ENCODE measurements at places on chromosomes 16 and 17.
A peak's percentile ranks its signal among the peaks of the same experiment; 100 is the strongest.

DNA sequence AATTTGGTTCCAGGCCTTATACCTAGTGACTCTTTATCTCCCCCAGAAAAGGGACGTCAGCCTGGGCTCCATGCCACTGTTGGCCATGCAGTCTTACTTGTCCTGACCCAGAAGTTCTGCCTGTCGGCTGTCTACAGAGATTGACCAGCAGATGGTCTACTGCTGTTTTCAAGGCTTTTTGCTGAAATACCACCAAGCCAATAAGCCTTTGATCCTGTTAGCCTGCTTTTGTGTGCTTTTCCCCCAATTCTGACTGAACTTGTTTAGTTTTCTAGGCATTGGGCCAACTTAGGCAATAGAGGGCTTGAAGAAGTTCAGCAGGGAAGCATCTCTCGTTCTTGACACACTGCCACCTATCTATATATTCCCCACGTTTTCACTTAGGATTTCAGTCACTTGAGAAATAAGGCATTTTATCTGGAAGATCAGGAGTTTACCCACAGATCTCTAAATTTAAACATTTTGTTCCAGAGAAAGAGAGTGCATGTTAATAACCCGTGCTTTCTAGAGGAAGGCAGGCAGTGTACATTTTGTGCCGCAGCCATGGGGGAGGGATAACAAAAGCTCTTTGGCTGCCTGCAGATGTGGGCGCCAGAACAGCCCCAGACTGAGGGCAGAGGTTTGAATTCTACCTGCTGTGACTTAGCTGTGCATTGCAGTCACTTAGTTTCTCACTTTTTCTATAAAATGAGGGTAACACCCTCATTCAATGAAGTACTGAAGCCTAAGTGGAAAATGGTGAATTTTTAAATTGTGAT is 12.3 kb upstream of the CARMIL2 start:
- DNase-seq, result no peak

DNA sequence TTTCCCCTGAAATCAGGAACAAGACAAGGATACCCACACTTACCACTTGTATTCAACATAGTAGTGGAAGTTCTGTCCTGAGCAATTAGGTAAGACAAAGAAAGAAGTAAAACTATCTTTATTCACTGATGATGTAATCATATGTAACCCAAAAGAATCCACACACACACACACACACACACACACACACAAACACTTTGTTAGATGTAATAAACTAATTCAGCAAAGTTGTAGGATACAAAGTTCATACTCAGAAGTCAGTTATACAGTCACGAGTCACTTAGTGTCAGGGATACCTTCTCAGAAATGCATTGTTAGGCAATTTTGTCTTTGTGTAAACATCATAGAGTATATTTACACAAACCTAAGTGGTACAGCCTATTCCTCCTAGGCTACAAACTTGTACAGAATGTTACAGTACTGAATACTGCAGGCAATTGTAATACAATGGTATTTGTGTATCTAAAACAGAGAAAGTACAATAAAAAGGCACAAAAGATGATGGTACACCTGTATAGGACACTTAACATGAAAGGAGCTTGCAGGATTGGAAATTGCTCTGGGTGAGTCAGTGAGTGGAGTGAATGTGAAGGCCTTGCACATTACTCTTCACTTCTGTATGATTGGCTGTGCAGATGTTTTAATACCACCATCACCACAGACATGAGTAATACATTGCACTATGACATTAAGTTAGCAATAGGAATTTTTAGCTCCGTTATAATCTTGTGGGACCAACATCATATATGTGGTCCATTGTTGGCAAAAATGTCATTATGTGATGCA is 370.1 kb downstream of the ZFHX3 start:
- DNase-seq, result no peak

- peak; percentile 16 for DNase-seq
Observed at GRCh38 chr17:43171586-43172487, 823 bp downstream of the NBR1 start.

DNA sequence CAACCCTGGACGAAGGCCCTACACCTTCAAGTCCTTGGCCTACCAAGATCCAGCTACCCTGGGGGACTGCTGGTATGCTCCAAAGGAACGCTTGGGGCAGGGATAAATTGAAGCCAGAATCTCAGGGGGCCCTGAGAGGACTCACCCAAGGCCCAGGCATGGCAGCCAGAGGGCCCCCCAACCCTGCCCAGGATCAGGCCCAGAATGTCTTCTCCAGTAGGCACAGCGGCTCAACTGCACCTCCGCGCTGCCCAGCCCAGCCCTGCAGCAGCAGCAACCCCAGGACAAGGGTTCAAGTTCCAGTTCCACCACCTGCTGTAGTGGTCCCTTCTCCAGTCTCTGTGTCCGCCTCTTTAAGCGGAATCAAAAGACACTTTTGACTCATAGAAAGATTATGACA is 2.2 kb downstream of the TFAP4 start:
- DNase-seq, result no peak

DNA sequence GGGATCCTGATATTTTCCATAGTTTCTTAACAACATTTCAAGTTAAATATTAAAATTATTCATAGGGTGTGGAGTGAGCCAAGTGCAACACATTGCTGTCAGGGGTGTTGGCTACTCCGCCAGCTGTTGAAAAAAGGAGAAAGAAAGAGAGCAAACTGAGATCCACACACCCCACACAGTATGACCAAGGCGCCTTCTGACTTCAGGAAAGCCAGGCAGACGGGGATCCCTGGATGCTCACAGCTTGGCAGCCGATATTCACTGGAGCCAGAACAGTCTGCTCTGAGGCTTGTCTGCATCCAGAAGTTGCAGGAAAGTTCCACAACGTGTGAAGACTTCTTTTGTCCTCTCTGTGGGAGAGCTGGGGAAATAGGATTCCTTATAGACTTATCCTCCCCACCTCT is 9.3 kb downstream of the CHD9NB start:
- DNase-seq, result no peak

DNA sequence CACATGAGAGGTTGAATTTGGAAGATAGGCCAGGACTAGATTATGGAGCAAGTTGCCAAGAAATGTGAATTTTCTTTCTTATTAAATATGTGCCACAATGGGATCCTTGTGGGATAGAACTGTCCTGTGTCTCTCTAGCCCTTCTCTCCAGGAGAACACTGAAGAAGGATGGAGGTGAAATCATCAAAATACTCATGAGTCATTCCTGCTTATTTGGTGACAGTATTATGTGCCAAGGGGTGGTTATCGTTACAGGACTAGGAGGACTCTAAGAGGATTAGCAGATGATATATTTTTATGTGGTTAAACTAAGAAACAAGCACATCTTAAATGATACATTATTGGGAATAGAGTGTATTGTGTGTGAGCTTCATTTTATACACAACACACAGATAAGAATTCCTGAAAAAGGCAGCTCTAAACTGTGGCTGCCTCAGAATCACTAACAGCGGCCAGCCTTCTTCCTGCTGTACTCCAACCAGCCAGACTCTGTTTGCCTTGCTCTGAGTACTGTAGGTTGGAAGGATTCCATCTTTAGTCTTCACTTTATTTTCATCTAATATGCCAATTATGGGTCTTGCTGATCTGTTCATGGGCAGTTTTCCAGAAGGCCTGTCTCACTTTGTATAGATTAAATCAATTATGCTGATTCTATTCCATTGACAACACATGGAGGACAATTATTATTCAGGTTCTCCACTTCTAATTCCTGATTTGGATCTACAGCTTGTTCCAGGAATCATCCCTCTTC is 325.8 kb downstream of the ABCC12 start:
- DNase-seq, result no peak

GRCh38 chr16:55248058-55248457 is 75.9 kb upstream of the IRX6 start:
- DNase-seq, result no peak

DNA sequence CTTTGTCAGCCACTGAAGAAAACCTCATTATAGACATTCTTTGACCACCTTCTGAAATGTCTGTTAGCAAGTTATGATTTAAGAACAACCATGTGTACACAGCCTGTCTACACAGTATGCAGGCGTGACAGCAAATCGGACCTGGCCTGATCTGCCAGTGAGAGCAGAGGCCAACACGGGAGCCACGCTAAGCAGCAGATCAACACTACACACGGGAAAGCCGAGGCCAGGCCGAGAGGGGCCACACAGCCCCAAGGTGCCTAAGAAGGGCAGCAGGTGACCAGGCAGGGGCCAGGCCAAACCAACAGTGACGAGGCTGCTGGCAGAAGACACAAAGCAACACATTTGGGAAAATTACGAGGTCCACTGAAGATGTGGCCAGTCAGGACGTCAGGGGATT is 16.3 kb upstream of the FAAP100 start:
- DNase-seq, result no peak

GRCh38 chr16:53852678-53853077 is 148.7 kb downstream of the FTO start:
- no peak for DNase-seq

GRCh38 chr17:82248815-82249674 is 20.2 kb downstream of the SLC16A3 start:
- DNase-seq, result no peak

DNA sequence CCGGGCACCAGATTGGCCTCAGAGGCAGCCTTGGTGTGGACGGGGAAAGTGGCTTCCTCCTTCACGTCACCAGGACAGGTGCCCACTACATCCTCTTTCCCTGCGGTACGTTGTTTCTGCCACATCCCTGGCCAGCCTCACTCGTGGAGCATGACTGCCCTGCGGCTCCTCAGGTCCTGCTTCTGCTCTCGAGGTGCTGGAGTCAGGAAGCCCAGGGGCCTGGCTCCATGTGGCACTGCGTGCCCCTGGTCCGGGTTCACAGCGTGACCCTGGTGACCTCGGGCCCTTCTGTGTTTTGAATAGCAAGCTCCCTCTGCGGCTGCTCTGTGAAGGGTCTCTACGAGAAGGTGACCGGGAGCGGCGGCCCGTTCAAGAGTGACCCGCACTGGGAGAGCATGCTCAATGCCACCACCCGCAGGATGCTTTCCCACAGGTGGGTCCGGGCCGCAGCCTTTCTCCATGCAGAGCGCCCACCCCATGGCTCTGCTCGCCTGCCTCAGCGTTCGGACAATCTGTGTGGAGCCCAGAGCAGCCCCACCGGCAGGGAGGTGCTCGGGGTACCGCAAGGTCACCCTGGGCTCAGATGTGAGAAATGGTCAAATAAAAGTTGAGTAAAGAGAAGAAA is 13.5 kb downstream of the RGS11 start:
- no peak for DNase-seq

DNA sequence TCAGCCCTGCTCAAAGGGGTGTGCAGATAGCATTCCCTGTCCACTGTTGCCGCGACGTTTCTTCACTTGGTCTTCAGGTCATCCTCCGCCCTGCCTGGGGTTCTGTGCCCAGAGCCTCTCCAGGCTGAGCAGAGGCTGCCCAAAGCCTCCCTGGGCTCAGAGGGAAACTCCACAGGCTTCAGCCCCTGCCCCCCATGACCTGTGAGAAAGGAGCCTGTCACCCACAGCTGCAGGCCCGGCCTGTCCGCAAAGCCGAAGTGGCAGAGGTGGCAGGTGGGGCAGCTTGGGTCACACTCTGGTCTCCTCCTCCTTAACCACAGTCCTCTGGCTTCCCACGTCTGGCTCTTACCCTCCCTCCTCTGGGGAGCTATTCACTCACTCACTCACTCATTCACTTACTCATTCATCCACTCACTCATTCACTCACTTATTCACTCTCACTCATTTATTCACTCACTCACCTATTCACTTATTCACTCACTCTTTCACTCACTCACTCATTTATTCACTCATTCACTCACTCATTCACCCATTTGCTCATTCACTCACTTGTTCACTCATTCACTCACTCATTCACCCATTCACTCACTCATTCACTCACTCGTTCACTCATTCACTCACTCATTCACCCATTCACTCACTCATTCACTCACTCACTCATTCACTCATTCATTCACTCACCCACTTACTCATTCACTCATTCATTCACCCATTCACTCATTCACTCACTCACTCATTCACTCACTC is 7.1 kb upstream of the CPSF4L start:
- DNase-seq, result no peak

DNA sequence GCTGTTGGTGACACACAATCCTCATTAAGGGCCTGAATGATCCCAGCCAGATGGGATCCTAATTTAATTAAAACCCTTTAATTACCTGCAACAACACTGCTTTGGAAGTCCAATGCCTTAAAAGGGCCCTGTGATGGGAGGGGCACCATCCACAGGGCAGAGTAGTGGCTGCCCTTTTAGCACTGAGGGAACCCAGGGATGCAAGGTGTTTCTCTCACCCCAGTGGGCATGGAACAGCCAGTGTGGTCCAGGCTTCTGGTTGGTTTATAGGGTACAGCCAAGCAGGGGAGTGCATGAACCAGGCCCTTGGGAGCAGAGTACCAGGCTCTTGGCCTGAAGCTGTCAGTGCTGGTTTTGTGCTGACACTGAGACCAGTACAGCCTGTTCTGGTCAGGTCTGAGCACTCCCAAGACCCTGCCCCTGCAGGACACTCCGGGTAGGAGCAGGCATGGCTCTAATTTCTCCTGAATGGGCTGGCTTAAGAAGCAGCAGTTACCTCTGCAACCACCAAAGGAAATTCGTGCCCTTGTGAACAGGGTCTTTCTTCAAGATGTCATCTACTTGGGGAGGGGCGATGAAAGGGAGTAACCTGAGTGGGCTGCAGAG is 9.9 kb downstream of the NXPH3 start:
- no peak for DNase-seq

DNA sequence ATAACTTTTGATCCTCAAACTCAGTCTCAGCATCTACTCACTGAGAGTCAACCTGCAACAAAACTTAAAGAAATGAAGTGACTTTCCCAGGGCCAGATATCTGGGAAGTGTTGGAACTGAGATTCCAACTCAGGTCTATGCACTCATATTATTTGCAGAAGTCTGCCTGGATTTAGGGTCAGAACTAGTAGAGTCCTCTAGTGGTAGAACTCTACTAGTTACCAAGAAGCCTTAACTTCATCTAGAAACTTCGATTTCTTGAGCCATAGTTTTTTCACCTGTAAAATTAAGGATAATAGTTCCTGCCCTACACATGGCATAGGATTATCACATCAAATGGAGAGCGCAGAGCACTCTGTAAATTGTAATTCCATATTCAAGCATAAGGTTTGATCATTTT is 23.4 kb upstream of the KRT24 start:
- DNase-seq, result peak; percentile 16

DNA sequence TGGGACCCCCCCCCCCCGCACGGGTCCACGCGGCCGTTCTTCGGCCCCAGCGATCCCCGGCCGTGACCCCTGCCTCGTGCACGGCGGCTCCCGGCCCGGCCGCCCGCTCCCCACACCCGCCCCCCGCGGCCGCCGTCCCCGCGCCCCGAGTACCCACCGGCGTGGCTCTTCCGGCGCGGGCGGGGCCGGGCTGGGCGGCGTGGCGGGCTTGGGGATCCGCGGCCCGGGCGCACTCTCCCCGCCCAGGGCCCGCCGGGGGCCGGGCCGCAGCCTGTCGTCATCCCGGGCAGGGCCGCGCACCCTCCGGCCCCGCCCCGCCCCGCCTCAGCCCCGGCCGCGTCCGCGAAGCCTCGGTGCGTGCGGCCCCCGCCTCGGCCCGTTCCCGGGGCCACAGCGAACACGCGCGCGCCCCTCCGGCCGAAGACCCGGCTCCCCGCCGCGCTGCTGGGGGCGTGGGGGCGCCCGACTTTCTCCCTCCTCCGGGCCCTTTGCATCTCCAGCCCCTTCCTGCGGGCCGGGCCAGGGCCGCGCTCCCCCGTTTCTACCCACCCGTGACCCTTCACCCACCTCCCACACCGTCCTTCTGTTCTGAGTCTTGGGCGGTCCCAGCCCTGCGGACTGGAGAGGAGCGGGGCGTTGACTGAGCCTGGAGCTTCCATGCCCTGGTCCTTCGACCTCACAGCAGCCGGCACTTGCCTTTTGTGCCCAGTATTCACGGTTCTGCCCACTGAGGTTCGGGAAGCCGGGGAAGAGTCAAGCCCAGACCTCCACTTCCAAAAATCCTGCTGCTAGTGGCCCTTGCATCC is 840 bp downstream of the MYO1C start:
- DNase-seq, result peak; percentile 52

Measured in CD4-positive, alpha-beta T cell treated with Interleukin-12 subunit alpha and Interleukin-12 subunit beta, for 1 hour (primary cell).